Natural killer cell treated with Interleukin-12 subunit alpha and Interleukin-12 subunit beta and Interleukin-15 and Interleukin-18, amount 100 ng/mL, for 72 hours (primary cell): ENCODE measurements at places on chromosomes 12 and 14.

DNA sequence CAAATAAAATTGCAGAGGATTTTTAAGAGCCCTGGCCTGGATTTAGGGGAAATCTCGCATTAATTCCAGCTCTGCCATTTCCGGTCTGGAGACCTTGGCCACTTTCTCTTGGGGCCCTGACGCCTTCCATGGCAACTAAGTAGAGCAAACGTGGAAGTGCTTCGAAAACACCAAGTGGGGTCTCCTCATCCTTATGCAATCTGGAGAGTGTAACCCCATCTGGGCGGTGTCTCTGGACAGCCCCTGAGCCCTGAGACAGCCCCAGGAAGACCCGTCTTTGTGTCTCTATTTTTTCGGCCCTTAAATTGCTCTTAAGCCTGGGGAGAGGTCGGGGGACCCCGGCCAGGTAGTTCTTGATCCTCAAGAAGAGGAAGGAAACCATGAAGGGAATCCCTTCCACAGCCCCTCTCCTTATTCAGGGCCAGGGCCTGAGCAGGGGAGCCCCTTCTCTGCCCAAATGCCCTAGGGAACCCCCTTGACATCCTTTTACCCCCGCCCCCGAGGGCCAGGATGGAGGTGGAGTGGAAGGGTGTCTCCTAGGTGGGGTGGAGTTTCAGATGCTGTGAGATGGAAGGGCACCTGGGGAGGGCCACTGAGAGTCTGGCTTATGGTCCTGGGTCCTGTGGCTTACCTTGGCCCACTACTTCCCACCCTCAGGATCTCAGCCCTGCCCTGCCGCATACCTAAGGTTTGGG lies 17.6 kb upstream of the NR4A1 start:
- no peak for DNase-seq

DNA sequence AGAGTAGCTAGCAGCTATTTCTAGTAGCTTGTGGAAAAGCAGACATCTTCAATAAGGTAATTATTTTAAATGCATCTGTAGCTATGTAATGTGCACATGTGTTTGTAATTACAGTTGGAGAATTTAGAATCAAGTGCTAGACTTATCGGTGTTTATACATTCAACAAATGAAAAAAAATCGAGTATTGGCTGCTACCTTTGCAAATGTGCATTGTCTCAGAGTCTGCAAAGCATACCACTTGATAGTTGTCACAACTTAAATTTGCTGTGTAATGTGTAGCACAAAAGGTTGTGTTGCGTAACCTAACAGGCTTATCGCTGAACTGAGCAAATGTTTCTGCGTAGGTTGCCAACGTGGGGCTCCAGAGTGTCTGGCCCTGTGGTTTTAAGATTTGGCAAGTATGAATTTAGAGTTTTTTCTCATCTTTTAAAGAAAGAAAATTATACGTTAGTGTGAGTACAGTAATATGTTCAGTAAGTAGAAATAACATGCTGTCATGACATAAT lies 44.3 kb downstream of the TMTC2 start:
- no peak for DNase-seq

GRCh38 chr12:57750561-57751431 lies 1.3 kb downstream of the CDK4 start:
- no peak for DNase-seq

DNA sequence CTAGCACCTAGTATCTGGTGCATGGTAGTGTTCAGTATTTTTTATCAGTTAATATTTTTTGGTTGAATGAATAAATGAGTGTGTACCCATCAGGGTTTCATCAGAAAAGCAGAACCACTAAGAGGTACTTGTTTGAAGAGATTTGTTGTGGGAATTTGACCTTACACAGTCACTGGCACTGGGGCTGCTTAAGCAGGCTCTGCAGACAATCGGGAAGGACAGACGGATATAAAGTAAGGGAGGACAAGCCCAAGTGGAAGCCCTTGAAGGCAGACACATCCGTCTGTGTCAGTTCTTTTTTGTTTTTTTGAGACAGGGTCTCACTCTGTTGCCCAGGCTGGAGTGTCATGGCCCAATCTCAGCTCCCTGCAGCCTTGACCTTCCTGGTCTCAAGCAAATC lies 38.7 kb downstream of the CD9 start:
- no peak for DNase-seq

- no peak for DNase-seq
Measured at GRCh38 chr12:120067084-120067869, 49.3 kb downstream of the RAB35 start.

DNA sequence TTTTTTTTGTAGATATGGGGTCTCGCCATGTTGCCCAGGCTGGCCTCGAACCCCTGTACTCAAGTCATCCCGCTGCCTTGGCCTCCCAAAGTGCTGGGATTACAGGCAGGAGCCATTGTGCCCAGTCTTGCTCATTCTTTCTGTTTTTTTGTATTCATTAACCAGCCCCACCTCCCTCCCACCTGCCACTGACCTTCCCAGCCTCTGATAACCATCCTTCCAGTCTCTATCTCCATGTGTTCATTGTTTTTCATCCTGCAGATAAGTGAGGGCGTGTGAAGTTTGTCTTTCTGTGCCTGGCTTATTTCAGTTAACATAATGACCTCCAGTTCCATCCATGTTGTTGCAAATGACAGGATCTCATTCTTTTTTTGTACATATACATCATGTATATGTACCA lies 19.0 kb downstream of the MYL2 start:
- DNase-seq, result no peak

GRCh38 chr12:40945772-40946171 lies 242.3 kb upstream of the PDZRN4 start:
- no peak for DNase-seq

DNA sequence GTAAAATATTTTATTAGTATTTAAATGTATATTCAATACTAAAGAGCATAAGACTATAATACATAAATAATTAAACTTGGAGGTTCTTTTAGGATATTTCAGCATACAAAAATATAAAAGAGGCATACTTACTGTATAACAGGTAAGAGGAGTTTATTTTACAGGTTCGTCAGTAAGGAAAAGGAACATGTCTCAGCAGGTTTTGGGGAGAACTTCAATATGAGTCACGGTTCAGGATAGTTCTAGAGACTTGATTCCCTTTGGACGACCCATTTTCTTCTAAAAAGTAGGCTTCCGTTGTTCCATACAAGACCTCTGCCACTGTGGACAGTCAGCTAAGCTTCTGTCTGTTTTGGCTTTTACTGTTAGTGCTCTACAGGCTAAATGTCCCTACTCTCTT lies 181.1 kb downstream of the ALX1 start:
- no peak for DNase-seq

GRCh38 chr12:120797677-120798642 lies 72.3 kb downstream of the ACADS start:
- no peak for DNase-seq

GRCh38 chr14:99028521-99028920 lies 243.5 kb downstream of the BCL11B start:
- no peak for DNase-seq

- no peak for DNase-seq
Measured at GRCh38 chr12:93984005-93984404, 164.4 kb upstream of the PLXNC1 start.

GRCh38 chr12:109714141-109714912 lies 702 bp downstream of the FAM222A start:
- DNase-seq, result peak; percentile 69

DNA sequence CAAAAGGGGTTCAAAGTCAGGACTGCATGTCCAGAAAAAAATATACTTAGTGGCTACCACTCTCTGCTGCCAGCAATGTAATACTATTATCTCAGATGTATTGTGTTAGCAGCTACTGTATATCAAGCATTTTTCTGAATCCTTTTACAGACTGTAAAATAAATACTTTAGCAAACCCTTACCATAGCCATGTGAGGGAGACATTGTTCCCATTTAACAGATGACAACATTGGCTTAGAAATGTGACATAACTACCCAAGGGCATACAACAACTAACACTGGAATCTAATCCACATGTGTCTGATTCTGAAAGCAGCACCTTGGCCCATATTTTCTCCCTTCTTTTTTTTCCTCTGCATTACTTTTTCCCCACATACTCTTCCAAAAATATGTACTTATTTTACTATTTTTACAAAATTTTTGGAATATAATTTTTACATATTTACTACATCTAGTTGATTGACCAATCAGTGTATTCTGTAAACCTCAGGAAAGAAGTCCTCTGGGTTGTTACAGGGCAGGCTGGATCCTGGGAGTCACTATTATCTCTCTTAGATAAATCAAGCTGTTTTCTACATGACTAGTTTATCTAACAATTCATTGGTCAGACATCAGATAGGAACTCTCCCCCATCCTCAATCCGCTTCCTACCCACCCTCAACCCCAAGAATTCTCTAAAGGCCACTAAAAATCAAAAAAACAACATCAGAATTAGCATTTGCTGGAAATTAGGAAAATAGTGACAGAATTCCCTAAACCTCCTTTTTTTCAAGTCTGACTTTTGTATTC lies 154.1 kb downstream of the BTG1 start:
- no peak for DNase-seq

DNA sequence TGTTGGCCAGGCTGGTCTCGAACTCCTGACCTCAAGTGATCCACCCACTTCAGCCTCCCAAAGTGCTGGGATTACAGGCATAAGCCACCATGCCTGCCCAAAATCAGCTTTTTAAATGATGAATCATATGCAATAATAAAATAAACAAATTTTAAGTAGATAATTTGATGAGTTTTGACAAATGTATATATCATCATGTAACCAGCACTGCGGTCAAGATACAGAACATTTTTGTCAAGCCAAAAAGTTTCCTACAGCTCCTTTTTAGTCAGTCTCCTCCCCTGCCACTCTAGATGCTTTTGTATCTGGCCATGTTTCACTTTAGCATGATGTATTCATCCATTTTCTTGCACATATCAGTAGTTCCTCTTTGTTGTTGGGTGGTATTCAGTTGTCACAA lies 17.2 kb downstream of the FRMD6 start:
- no peak for DNase-seq

DNA sequence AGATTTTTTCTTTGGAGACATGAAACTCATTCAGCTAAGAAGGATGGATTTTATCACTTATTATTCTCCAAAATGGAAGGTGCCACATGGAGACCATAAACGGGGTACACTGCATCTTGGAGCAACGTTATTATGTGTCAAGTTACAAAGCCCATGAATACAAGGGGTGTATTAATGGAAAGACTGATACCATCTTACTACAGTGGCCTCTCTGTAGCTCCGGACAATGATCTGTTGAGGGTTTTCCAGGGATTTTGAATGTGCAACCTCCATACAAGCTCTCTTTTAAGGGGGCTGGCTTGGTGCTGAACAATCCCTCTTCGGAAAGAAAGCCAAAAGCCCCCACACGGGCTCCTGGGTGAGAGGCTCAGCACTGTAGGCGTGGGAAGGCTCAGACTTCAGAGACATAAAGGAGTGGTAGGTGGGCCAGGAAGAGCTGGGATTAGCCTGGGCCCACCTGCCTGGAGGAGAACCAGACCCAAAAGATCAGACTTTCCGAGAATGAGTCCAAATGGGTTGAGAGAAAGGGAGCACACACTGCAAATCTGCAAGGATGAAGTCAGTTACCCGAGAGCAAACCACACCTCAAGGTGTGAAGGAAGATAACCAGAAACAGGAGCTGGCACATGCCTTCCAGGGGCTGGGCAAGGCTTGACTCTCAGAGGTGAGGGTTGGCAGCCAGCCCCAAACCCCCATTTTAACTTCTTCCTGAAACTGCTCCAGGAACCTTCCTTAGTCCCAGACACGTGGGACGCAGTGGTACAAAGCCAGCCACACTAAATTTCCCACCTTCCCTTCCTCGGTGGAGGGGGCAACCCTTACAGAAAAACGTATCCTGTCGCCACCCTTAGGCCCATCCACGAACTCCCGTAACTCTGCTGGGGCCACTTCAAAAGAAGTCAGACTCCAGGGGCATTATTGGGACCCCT lies 1.5 kb downstream of the VPS37B start:
- no peak for DNase-seq

- no peak for DNase-seq
Measured at GRCh38 chr14:20659813-20660395, 18.4 kb upstream of the OR6S1 start.

GRCh38 chr12:93135286-93136239 lies 206.5 kb upstream of the EEA1 start:
- no peak for DNase-seq

- no peak for DNase-seq
Measured at GRCh38 chr12:115923851-115924250, 353.6 kb downstream of the MED13L start.

DNA sequence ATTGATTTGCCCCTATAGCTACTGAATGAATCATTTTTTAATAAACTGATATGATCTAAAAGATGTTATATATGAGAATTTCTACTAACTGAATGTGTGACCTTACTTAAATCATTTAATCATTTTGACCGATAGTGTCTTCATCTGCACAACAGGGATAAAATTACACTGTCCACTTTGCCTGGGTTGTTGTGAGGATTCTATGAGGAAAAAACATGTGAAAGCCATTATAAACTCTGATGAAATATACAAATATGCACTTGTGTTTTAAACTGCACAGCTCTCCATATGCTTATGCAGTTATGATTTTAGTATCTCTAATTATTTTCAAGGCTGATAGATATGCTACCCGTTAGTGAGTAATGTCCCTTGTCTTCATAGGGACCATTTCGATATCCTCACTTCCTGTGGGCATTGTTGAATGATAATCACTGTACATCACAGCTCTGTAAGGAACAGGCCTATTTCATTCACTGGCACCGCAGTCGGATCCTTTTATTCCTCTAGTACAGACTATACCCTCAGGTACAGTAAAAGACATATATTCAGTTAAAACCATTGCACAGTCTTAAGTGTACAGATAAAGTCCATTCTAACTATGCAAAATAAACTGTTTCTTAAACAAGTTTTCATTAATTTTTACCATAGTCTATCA lies 88.7 kb upstream of the RAP1B start:
- no peak for DNase-seq

DNA sequence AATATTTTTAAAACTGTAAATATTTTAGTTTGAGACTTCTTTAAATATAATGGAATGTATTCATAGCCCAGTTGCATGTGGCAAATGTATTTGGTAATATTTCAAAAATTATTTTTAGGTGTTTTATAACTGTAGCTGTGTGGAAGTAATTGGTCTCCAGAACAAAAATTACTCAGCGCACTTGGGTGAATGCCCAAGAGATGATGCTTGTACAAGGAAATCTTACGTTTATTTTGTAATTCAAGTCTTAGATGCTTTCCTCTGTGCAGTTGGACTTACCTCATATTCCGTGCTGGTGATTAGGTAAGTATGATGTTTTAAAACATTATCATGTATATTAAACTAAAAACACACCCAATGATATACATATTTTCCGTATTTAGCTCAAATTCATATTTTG lies 76.7 kb upstream of the SLCO1B1 start:
- DNase-seq, result no peak

DNA sequence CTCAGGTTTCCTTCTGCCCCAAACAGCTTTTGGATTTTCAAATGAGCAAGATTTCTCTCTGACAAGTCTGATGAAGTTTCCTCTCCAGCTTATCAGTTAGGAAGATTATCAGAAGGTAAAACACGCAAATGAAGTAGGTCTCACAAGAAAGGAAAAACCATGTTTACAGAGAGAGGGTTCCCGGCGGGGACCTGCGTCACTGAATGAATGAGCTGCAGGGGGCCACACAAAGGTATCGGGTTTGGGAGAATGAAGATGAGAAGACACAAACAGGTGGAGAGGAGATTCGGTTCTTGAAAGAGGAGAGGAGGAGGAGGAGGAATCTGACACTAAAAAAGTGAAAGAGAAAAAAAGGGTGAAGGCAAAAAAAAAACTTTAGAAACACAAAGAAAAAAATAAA lies 208.6 kb downstream of the CALM1 start:
- no peak for DNase-seq

GRCh38 chr12:91361864-91362263 lies 179.2 kb upstream of the DCN start:
- no peak for DNase-seq
